ENCODE measurements at places on chromosomes 13 and 19.

DNA sequence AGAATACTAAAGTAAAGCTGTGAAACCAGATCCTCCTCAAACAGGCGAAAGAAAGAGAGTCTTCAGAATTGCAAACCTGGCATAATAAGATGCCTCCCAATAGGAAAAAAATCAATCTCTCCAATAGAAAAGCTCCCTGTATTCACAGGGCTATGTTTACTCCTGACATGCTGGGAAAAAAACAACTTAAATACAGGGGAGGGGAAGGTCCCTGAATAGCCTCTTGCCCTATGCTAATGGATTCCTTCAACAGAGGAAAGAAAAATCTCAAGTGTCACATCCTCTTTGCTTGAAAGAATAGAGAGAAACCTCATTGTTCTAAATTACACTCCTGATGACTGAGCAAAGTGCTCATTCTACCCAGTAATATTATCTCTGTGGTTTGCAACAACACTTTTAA lies 1271.1 kb upstream of the PRR20A start:
- DNase-seq, result no peak

DNA sequence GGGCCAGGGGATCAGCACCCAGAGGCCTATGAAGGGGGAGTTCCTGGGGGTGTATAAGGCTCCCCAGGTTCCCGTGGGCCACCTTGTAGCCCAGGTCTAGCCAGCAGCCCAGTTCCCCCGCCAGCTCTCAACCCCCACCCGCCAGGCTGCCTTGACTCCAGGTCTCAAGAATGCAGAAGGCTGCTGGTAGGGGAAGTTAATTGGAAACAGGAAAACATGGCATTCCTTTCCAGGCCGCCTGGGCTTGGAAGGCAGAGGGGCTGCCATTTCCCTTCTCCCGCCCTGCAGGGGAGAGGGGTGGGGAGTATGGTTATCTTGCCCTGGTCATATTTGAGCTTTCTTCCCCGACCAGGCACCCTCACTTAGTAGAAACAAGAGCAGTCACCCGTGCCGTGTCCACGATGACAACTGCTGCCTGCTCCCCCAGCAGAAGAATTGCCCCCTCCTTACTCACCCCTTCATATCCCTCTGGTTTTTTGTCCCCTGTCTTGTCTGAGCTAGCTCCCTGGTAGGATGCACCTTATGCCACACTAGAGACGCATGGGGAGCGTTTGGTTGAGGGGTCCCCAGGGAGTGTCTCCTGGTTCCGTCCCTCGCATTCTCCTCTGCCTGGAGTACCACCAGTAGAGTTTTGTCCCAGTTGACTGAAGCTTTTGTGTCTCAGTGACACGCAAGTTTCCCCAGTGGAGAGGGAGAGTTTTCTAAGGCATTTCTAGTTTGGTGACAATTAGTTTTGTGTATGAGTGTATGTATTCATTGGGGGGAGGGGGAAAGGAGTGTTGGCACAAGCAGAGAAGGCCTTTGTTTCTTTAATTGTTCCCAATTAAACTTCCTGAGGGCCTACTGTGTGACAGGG lies 4.5 kb downstream of the BICRA start:
- DNase-seq, result no peak

- peak; percentile 93 for DNase-seq
Observed at GRCh38 chr19:34676697-34677385, at the start of gene SCGB2B2. Gene SCGB2B2, minus strand, starts transcription at chr19:34677159. Its CDS starts 82,596 bp downstream, at chr19:34594563.

GRCh38 chr13:102197193-102197592 lies 204.7 kb downstream of the FGF14 start:
- peak; percentile 9 for DNase-seq

- DNase-seq, result peak; percentile 16
Observed at GRCh38 chr19:55270172-55270942, 9.6 kb downstream of the HSPBP1 start.

DNA sequence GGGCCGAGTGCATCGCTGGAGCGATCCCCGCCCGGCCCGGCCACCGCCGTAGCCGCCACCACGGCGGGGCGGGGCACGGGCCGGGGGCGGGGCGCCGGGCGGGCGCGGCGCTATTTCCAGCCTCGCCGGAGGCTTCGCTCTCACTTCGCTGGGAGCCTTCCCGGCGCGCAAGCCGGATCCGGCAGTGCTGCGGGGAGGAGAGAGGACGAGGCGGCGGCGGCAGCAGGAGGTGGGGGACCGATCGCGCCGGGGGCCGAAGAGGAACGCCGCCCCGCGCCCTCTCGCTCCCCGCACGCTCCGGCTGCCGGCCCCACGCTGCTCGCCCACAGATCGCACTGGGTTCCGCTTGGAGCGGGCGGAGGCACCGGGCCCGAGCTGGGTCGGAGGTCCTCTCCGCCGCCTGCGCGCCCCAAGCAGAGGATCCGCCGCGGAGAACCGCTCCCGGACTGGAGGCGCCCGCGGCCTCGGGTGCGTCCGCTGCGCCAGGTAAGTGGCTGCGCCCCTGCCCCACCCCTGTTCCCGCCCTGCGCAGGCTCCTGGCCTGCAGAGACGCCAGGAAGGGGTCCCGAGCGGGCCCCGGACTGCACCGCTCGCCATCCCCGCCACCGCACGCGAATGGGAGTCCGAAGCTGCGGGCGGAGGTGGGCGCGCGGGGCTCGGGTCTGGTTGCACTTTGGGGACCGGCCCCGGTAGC lies at the start of gene CHST8:
Gene CHST8 (plus strand): TSS at position 143 of the 694 bp plus-strand sequence. CDS start 67,309 bp downstream, outside the sequence.
- DNase-seq, result peak; percentile 20

DNA sequence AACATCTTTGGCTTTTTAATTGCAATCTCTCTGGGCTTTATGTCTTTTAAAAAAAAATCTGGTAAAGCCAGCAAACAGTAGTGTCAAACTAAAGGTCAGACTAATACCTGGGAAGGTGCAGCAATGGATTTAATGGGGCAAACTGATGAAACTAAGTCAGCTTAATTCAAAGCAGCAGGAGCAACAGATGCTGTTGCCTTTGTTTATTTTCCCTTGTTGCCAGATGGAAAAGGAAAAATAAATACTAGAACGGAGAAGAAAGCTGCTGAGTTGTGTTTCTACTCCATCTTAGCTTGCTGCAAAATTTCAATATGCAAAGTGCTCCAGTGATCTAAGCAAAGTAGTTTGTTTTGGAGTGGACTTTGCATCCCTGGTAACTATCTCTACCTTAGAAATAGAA lies 1097.8 kb downstream of the PCDH17 start:
- no peak for DNase-seq
